H9 (cell line): ENCODE measurements at places on chromosomes 5 and 9.

DNA sequence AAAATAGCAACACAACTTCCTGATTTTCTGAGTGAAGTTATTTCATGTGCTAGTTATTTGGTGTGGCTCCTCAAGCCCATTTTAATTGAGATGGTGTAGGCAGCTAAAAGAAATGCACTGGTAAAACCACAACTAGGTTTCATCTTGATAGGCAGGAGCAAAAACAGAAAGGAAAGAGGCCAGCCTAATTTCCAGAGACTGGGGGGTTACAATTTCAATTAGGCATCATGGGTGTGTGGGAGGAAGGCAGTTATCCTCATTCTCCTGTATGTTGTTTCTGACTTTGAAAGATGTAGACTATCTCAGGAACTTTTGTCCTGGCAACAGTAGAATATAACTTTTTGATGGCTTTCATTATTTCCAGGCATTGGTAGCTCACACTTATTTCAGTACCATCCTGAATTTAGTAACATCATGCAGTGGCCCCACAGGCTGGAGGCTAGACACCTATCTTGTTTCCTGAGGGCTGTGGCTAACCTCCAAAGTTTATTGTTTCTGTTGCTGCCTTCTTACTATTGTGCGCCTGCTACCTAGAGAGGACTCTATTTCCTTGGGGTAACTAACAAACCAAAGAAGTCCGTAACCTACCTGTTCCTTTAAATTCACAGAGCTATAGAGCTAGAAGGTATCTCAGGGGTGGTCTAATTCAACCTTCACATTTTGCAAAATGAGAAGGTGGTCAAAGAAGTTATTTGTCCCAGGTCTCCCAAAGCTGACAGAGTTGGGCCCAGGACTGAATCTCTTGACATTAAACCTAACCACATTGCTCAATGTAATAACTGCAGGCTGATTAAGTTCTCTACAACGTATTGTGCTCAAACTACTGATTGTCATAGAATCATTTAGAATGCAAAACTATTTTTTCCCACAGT is 42.4 kb downstream of the FYB1 start:
- DNase-seq, result no peak

- peak; percentile 20 for DNase-seq
Measured at GRCh38 chr9:93676310-93677047, 100.1 kb downstream of the PHF2 start.

DNA sequence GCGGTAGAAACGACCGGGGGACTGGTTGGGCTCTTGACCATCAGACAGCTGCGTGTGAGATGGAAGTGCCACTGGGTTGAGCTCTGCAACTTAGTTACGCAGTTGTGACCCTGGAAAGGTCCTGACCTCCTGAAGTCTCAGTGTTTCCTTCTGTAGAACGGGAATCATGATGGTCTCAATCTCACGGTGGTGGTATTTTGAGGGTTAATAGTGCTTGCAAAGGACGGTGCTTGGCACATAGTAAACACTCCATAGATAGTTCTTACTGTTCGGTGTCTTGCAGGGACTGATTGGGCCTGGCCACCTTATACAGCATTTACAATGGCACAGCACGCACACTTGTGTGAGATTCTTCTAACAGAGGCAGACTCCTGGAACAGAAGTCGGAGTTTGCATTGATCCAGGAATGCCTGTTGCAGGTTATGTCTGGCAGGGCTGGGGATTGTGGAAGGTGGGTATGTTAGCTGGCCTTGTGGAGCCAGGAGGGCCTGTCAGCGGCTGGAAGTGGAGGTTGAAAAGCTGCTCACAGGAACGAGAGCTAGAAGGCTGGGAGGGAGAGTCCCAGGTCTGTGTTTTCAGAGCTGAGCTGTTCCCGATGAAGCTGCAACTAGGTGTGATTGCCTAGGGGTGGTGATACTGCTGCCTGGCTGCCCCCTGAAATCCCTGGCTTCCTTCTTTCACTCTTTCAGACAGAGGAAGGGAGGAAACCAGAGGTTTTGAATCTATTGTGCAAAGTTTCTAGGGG is 962 bp upstream of the TXN start:
- DNase-seq, result peak; percentile 45

DNA sequence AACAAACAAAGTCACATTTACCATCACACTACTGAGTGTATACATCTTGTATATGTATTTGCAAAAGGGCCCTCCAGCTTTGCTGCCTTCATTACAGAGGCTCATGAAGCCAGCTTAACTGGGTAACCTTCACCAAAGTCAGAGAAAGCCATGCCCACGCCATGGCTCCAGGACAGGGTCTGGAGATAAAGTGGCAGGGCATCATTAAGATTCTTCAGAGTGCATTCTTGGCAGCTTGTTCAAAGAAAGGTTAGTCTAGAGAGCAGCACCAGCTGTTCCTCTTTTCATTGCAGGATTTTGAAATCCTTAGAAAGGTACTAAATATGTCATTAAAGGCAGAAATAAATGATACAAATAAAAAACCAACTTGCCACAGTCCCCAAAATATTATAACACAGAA is 333.2 kb downstream of the NDUFS4 start:
- DNase-seq, result no peak

GRCh38 chr5:1724822-1725602 is 74.6 kb downstream of the MRPL36 start:
- DNase-seq, result peak; percentile 86

DNA sequence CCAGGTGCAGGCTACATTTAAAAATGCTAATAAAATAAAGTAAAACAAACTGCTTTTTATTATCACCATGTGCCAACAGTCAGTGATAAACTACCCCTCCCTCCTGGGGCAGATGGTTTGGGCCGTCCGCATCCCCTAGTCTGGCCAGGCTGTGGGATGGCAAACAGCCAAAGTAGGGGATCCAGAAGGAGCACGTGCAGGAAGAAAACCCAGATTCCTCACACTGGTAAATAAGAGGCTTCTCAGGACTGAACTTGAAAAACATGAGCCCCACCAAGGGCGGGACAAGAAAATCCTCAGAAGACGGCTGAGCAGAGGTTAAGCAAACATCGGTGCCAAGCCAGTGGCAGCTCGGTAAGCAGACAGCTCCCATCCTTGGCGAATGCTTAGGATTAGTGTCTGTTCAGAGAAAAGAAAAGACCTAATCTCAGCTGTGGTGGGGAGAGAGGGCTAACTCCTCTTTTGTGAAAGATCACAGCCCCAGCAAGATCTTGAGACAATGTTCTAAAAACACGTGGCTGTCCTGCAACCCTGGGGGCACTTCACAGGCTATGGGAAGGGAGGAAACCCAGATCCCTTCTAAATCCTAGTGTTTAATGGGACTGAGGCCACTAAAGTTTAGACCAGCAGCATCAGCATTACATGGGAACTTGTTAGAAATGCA is 46.5 kb upstream of the GDNF start:
- DNase-seq, result no peak

- DNase-seq, result no peak
Measured at GRCh38 chr9:89676281-89676680, 71.5 kb downstream of the GADD45G start.
